ENCODE measurements at places on chromosomes 6 and 20.

GRCh38 chr6:37650071-37650481, 47.6 kb downstream of the MDGA1 start:
- DNase-seq = no peak

DNA sequence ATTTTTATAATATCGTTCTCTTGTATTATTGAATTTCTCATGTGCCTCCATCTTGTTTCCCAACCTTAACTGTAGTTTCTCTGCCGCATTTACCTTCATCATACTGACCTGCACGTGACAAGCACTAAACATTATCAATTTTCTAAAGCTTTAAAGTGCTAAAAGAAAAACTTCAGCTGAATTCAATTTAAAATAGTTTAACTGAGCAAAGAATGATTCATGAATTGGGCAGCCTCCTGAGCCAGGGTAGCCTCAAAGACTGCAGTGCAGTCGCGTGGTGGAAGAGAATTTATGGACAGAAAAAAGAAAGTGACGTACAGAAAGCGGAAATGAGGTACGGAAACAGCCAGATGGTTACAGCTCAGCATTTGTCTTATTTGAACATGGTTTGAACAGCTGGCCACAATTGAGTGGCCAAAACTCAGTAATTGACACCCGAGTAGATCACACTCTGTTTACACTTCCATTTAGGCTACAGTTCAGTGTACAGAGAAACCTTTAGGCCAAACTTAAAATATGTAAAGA, 4.2 kb upstream of the ZDHHC14 start:
- DNase-seq = no peak

- DNase-seq = no peak
Measured at GRCh38 chr6:11349880-11350279, 117.4 kb upstream of the NEDD9 start.

- no peak for DNase-seq
Measured at GRCh38 chr6:84453499-84453898, 226.1 kb upstream of the CEP162 start.

DNA sequence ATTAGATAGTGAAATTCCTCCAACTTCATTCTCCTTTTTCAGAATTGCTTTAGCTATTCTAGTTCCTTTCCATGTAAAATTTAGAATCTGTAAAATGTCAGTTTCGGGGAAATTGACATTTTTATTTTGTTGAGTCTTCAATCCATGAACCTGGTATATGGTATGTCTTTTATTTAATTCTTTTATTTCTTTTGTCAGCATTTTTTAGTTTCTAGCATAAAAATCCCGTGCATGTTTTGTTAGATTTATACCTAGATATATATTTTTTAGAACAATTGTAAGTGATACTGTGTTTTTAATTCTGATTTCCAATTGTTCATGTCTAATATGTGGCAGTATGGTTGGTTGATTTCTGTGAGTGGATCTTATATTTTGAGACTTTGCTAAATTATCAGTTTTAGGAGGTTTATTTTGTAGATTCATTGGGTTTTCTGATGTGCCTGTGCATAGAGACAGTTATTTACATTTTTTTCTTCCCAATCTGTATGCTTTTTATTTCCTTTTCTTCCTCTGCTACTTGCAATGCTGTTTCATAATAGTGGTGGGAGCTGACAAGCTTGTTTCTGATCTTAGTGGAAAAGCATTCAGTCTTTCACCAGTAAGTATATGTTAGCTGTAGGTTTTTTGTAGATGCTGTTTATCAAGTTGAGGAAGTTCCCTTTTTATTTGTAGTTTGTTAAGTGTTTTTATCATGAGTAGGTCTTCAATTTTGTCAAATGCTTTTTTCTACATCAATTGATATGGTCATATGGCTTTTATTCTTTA, 13.7 kb downstream of the TAB2 start:
- DNase-seq = no peak

- no peak for DNase-seq
Measured at GRCh38 chr20:63206878-63207277, 9.1 kb downstream of the YTHDF1 start.

- no peak for DNase-seq
Measured at GRCh38 chr6:119442776-119443184, 93.2 kb upstream of the MAN1A1 start.

GRCh38 chr6:4374216-4374615, 238.8 kb upstream of the ECI2 start:
- DNase-seq = peak; percentile 15

GRCh38 chr6:127247114-127248096, 19.3 kb upstream of the RNF146 start:
- no peak for DNase-seq

GRCh38 chr6:64665137-64665536, 1029.5 kb downstream of the PHF3 start:
- DNase-seq = no peak

DNA sequence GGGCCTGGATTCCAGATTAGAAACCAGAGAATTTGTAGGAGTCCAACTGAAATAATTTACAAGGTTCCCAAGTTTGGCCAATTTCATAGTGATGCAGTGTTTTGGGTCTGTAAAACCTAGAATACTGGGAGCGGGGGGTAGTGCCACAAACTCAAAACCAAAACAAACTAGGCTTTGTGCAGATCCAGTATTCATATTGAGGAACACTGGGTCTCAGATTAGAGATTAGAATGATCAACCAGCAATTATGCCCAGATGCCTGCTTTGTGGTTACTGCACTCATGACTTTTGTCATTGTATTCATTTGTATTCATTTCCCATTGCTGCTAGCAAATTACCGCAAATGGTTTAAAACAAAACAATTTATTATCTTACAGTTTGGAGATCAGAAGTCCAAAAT, 3.2 kb upstream of the NDUFAF4 start:
- DNase-seq = no peak

DNA sequence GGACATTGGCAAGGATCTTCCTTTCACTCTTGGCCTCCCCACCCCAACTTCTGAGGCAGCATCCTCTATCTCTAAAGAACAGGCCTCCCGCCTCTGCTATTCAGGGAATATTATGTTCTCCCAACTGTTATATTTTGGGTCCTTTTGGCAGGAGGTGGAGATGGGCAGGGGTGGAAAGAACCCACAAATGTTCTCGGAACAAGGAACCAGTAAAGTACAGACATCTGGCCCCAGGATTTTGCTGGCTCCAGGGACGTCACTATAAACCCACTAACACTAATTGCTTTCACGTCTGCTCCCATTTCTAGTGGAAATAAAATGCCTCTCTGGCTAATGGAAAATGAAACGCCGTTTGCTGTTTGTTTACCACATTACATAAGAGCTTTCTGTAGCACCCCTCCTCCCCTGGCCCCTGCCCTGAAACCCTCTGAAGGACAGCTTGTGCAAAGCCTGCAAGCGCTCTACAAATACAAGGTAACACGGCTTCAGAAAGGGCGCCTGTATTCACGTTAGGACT, 77.7 kb upstream of the TBC1D7 start:
- DNase-seq = no peak

DNA sequence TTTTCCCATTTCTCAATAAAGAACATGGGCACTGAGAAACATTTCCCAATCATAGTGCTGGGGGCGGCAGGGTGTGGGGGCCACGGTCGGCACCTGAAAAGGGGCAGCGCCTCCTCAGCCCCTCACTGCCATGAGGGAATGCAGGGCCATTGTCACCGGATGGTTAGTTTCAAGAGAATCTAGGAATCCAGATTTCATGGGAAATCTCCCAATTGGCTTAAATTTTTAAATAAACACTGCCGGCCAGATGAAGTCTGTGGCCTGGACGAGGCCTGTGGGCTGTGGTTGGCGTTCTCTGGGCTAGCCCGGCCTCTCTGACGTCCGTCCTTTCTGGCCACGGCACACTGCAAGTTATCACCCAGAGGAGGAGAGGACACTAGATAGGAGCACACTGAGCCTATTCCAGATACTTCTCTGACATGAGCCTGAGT, 25.6 kb downstream of the MANBAL start:
- DNase-seq = no peak

DNA sequence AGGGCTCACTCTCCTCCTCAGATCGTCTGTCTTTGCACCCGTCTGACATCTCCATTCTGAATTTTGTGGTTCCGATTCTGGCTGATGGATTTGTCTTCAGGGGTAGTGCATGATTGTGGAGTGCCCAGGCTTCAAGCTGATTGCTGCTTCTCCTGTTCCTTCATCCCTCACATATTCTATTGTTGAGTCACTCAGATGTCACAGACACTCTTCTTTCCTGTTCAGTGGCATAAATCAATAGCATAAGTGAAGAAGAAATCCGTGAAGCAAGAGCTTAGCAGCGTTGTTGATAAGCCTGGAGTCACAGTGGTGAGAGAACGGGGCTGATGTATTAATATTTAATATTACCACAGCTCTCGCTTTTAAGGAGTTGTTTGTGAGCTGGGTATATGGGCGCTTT, 152.5 kb downstream of the MTHFD1L start:
- DNase-seq = no peak

DNA sequence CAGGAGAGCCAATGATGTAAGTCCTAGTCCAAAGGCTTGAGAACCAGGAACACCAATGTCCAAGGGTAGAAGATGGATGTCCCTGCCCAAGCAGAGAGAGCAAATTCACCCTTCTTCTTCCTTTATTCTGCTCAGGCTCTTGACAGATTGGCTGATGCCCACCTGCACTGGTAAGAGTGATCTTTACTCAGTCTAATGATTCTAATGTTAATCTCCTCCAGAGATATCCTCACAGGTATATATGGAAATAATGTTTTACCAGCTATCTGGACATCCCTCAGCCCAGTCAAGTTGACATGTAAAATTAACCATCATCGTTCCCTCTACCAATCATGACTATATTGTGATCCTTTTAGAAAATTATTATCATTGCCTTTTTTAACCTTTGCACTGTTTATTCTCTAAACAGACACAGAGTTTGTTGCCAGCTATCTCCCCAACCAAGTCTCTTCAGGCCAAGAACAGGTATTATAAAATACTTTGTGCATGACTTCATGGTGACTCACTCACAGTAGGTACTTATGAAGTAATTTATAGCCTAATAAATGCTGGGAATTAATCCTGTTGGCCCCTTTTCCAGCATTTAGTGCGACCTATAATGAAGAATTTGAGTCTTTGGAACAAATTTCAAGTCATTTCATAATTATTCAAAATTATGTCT, 26.2 kb upstream of the TSHZ2 start:
- no peak for DNase-seq

- DNase-seq = no peak
Measured at GRCh38 chr20:14193443-14193842, 144.0 kb downstream of the FLRT3 start.

DNA sequence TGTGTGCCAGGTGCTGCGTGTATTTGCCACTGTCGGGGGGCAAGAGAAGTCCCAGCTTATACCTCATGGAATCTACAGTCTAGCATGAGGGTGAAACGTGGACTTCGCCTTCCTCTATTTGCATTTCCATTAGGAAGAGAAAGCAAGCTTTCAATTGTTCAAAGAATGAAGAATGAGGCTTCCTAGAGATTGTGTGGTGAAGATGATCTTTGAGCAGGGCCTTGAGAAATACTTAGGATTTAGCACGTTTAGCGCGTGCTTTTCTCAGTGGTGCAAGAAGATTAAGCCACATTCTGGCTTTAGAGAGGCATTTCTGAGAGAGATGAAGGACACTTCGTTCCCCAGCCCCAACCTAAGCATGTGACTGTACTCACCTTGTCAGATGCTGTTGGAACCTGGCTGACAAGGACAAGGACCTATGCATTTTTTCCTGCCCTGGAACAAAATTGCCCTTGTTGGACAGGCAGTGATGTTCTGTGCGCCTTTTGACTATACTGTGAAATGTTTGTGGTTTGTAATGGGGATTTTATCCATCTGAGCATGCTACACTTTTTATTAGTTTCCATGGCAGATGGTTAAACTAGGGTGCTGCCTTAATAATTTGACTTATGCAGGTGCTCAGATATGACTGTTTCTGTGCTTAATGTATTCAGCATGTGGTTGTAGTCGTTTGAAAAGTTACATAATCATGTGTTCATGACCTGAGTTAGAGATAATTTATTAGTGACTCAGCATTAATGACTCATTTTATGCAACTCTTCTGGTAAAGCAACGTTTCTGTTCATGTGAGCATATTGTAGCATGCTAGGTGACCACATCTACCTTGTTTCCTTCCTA, 10.7 kb downstream of the TULP4 start:
- no peak for DNase-seq

GRCh38 chr20:37518606-37519507, 2.2 kb upstream of the NNAT start:
- DNase-seq = no peak

GRCh38 chr20:47318586-47319516, 37.6 kb downstream of the ZMYND8 start:
- peak; percentile 73 for DNase-seq

DNA sequence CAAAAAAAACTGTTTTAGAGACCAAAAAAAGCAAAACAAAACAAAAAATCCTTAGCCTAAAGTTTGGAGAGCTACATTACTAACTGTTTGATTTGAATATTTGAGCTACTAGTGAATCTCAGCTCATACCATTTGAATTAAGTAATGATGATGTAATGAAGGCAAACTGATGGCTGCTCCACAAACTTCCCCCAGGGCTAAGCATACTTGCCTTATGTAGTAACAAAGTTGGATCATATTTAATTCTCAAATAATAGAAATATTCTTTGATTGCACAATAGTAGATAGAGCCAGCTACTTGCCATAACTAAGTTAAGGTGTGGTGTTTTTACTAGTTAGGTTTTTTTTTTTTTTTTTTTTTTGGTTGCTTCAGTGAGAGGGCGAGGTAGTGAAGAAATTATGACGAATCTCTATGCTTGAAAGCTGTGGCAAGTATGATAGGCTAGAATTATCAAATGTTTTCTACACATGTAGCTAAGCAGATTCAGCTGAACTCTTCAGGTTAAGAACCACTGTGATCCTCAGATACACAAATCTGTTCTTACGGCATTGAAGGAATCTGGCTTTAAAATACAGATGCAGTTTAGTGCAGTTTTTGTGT, 2.9 kb downstream of the RAB32 start:
- DNase-seq = no peak

DNA sequence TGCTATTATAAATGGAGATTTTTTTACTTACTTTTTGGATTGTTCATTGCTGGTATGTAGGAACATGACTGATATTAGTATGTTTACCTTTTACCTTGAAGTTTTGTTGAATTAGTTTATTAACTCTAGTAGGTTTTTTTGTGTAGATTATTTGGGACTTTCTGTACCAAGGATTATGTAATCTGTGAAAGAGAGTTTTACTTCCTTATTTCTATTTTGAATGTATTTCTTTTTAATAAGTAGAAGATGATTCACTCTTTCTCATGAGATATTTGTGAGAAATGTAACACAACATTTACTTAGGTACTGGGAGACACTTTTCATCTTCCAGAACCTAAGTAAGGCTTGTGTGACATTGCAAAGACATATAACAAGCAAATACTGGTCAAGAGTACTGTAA, 473.9 kb upstream of the HS3ST5 start:
- no peak for DNase-seq

DNA sequence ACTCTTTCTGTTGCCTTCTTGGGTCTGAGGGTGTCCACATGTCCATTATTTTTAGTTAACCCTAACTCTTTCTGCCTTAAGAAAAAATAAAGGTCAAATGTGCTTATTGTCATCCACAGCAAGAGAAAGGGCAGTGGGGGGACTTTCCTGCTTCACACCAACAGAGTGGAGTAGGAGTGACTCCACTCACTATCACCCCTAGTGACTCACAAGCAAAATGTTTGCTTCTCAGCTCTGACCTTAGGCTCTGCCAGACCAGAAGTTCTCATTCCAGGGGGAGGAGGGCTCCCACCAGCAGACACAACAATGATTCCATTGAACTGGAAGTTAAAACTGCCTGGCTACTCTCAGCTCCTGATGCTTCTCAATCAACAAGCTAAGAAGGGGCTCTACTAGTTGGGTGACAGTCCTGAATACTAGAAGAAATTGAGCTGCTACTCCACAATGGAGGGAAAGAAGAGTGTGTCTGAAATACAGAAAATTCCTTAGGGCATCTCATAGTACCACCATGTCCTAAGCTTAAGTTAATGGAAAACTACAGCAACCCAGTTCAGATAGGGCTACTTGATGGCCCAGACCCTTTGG, 83.9 kb upstream of the AFDN start:
- no peak for DNase-seq

Measured in activated CD8-positive, alpha-beta memory T cell treated with anti-CD3 and anti-CD28 coated beads for 24 hours (primary cell).